ENCODE measurements at places on chromosomes 2 and 18. TPM values are rescaled to one million over a fixed set of nuclear protein-coding genes. Genes with fewer than 3 reads are reported as not detected.
A peak's percentile ranks its signal among the peaks of the same experiment; 100 is the strongest.

The TGFBRAP1 gene
- 11.3 TPM for total RNA-seq

- DNase-seq = no peak
These were observed 320.7 kb downstream of the MTX2 start for GRCh38 chr2:176589825-176590440.

DNA sequence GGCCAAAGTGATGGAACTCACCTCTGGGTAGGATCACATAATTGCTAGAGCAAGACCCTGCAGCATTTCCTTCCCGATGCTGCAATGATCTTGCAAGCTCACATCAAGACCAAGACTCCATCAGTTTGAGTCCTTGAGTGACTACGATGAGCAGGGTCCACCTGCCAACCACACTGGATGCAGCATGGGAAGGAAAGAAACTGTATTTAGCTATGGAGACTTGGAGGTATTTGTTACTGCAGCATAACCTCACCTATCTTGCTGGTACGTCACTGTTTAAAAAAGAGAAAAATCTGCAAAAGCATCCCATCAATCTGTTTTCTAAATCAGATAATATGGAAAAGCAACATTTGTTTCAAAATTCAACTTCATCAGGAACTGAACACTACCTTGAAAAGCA is 2.5 kb downstream of the RNF152 start:
- DNase-seq = no peak

GRCh38 chr2:167191588-167191987 is 303.3 kb downstream of the XIRP2 start:
- DNase-seq = no peak

DNA sequence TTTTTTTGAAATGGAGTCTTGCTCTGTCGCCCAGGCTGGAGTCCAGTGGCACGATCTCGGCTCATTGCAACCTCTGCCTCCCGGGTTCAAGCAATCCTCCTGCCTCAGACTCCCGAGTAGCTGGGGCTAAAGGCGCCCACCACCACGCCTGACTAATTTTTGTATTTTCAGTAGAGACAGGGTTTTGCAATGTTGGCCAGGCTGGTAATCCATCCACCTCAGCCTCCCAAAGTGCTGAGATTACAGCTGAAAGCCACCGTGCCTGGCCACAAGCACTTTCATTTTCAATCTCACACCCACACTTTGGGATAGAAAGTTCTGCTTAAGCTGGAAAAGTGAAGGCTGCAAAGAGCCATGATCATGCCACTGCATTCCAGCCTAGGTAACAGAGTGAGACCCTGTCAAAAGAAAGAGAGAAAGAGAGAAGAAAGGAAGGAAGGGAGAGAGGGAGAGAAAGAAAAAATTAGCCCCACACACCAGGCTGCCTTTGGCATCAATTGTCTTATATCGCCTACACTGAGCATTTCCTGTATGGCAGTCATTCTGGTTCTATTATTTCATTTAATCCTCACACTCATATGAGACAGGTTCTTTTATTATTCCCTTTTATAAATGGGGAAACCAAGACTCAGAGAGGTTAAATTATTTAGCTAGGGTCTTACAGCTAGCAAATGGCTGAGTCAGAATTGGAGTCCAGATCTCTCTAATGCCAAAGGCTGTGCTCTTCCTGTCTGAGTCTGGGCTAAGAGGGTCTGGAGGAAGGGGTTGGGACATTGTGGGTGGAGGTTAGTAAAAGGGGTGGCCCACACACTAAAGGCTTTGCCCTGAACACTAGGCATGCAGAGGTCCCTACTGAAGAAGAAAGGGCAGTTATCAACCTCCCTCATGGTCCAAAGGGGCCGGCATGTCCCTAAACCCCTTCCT is 37.9 kb upstream of the PKDCC start:
- DNase-seq = no peak

GRCh38 chr2:144509001-144509878 is 10.7 kb downstream of the ZEB2 start:
- no peak for DNase-seq

- no peak for DNase-seq
These were observed 53.2 kb downstream of the FEZ2 start for GRCh38 chr2:36544638-36545338.

DNA sequence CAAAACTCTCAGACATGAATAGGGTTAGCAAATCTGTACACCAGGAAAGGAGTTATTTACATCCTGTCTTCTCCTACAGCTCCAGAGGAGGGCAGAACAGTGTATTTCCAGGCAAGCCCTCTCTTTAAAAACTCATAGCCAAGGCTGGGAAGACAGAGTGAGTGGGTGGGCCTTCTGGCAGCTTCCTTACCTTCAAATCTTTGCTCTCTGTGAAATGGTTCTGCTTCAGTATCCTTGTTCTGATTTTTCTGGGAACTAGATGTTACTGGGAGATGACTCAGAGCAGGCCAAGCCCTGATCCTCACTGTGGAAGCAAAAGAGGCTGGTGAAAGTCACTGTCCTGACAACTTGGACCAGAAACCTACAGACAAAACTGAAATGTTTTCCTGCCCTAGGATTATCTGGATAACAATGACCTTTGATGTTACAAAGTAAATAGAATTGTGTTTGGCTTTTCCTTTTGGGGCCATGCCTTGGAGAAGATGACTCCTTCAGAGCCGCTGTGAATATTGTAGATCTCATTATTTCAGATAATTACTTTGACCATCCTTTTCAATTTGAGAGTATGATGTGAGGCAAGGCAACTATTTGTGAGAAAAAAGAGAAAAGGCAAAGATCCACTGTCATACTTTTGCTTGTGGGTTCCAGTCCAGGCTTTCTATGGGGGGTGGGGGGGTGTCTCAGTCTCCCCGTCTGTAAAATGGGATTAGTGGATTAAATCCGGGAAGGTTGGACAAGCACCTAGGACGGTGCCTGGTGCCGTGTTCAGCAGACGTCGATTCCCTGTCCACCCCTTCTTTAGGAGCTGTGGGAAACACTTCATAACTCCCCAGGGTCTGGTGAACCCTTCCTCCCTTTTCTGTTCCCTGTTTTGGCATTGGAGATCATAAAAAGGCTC is 644 bp upstream of the QPCT start:
- DNase-seq = peak; percentile 68

GRCh38 chr2:12721566-12722446 is 5.1 kb downstream of the TRIB2 start:
- no peak for DNase-seq

- DNase-seq = no peak
These were observed 7.7 kb downstream of the TSHZ1 start for GRCh38 chr18:75218065-75218923.

The RIT2 gene
- not detected for total RNA-seq

- no peak for DNase-seq
These were observed 235.6 kb upstream of the CDH2 start for GRCh38 chr18:28412521-28412920.

DNA sequence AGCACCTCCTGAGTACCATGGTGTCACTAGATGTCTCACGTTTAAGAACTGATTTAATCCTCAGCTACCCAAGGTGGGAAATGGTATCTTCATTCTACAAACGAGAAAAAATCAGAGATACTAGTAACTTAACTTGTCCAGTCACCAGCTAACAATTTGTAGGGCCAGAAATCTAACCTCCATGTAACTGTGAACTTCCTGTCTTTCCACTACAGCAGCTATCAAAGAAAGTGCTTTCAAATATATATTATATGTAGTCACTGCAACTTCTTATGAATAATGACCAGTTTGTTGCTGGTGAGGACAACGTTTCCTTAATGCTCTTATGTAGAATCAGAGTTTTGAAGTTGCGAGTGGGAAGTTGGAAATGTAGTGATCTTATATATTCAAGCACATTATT is 1.9 kb downstream of the REV1 start:
- DNase-seq = no peak

DNA sequence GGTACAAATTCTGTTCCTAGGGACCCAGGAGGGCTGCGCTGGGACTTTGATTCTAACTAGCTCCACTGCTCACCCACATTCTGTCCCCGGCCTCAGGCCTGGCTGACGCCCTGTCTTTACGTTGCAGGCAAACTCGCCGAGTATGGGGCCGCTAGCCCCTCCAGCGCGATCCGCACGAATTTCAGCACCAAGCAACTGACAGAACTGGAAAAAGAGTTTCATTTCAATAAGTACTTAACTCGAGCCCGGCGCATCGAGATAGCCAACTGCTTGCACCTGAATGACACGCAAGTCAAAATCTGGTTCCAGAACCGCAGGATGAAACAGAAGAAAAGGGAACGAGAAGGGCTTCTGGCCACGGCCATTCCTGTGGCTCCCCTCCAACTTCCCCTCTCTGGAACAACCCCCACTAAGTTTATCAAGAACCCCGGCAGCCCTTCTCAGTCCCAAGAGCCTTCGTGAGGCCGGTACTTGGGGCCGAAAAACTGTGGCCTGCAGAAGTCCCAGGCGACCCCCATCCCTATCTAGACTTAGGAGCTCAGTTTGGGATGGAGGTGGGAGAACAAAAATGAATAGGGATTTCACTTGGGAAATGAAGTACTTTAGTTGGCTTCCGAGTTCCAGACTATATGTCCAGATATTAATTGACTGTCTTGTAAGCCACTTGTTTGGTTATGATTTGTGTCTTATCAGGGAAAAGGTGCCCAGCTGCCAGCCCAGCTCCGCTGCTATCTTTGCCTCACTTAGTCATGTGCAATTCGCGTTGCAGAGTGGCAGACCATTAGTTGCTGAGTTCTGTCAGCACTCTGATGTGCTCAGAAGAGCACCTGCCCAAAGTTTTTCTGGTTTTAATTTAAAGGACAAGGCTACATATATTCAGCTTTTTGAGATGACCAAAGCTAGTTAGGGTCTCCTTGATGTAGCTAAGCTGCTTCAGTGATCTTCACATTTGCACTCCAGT is 1.5 kb downstream of the HOXD1 start:
- DNase-seq = no peak

GRCh38 chr2:169838743-169839489 is 11.7 kb downstream of the UBR3 start:
- DNase-seq = no peak

The ID2 gene
- 7.1 TPM for total RNA-seq

The LYG1 gene
- total RNA-seq = 0.12 TPM

DNA sequence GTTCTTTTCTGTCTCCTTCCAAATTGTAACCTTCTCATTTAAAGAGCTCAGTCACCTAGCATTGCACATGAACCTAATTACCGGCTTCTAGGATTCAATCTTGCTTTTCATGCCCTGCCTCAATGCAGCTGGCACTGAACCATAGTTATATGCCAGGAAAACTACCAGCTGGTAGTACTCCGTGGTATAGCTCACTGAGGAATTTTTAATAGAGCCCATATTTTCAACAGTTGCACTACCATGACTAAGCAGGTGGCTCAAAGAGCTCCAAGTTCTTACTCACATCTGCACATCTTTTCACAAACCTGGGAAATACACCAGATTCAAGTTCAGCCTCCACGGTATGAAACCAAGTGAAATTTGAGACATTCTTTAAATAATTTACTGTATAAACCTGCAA is 363.5 kb downstream of the GRB14 start:
- no peak for DNase-seq

GRCh38 chr2:2010251-2010650 is 265.9 kb upstream of the PXDN start:
- DNase-seq = no peak

The CWC22 gene
- 16.5 TPM for total RNA-seq

- DNase-seq = no peak
These were observed 1.0 kb downstream of the LIMS1 start for GRCh38 chr2:108535357-108535631.

The ITGB6 gene
- total RNA-seq = 50.4 TPM

GRCh38 chr2:213238753-213239495 is 45.3 kb upstream of the SPAG16 start:
- peak; percentile 72 for DNase-seq

DNA sequence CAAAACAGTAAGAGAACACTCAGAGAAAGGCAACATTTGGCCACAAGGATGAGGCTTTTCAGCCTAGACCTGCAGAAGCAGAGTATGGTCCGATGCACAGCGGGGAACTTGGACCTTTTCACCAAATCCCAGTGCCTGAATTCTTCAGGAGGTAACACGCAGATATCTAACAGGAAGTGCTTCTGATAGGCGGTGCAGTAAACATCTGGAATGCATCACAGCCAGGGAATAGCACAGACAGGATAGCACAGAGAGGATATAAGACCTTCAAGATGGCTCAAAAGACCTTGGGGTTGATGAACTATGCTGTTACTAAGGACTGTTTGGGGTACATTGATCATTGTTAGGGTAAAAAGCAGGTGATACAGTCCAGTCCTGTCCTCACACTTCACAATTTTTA is 1.7 kb downstream of the TMEM127 start:
- no peak for DNase-seq

The ACSL3 gene
- 66.8 TPM for total RNA-seq

DNA sequence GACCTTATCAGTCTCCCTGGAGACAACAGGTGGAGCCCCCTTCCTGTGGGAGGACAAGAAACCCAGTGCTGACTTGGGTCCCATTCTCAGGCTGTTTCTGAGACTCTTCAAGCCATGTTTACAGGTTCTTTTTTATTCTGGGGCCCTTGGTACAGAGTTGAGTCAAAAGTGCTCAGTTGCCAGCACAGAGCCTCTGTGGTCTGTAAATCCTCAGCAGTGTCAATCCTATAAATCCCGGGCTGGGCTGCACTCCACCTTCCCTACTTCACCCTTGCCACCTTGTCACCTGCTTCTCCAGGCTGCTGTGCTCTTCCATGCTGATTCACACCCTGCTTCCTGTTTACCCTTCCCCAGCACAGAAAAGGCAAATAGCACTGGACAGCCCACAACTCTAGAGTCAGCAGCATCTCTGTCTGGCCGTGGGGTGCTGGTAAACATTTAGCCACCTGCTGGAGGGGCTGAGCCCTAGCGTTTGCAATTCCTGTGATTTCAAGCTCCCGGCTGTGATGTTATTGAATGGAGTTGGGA is 74.7 kb downstream of the TNFRSF11A start:
- no peak for DNase-seq

DNA sequence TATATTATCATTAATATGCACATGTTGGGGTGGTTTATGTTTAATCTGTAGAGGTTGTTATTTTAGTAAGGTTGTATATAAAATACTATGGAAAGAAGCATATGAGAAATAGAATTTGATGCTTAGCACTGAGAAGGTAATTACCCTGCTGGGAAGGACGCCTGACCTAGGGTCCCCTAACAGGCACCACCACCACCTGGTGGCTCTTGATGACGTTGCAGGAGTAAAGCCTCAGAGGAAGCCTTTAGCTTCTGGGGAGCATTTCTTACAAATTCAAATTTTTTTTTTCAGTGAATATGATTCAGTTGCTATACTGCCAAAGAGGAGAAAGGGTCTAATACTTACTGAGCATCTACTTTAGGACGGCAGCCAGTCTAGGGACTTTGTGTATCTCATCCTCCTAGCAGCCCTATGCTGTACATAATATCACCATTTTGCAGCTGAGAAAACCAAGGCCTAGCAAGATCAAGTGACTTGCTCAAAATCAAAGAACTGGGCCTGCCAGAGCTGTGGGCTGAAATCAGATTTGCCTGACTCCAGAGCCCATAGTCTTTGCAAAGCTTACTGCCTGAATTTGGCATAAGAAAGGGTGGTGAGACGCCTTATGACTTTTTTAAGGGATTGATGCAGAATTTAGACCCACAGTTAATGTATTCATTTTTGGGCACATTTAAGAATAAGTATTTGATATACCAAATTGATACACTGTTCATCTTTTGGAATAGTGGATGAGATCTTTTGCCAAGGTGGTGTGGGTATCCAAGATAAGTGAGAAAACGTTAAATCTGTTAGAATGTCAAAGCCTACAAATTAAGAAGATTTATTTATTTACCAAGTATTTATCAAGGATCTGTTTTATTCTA is 78.8 kb upstream of the GAREM1 start:
- DNase-seq = no peak
